ENCODE measurements at places on chromosomes 2 and 18. TPM values are rescaled to one million over a fixed set of nuclear protein-coding genes. Genes with fewer than 3 reads are reported as not detected.

Gene GAREM2
- 5.8 TPM for polyA plus RNA-seq

GRCh38 chr2:10028988-10029874 lies 14.1 kb upstream of the KLF11 start:
- no peak for DNase-seq

- no peak for DNase-seq
Measured at GRCh38 chr2:233210843-233211547, 40.5 kb upstream of the ATG16L1 start.

GRCh38 chr2:75087736-75088135 lies 111.6 kb downstream of the TACR1 start:
- DNase-seq: no peak

All from left renal cortex interstitium (tissue), 4 donors.